ENCODE measurements at places on chromosomes 7 and 10.

DNA sequence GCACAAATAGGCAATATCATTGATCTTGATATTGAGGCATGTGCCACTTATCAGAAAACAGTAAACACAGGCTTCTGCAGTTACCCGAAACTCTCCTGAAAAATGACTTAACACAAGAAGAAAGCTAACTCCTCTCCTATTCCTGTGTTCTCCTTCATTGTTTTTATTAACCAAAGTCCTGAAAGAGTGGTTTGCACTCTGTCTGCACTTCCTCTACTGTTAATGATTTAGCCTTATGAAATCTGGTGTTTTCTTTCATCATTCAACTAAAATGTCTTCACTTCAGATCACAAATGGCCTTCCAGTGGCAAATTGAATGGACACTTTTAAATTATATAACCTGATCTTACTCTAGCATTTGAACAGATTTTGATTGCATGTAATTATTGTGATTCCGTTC is 630.6 kb upstream of the PHF14 start:
- DNase-seq, result no peak

- DNase-seq, result no peak
Observed at GRCh38 chr10:76576276-76576962, 1061.2 kb downstream of the KCNMA1 start.

DNA sequence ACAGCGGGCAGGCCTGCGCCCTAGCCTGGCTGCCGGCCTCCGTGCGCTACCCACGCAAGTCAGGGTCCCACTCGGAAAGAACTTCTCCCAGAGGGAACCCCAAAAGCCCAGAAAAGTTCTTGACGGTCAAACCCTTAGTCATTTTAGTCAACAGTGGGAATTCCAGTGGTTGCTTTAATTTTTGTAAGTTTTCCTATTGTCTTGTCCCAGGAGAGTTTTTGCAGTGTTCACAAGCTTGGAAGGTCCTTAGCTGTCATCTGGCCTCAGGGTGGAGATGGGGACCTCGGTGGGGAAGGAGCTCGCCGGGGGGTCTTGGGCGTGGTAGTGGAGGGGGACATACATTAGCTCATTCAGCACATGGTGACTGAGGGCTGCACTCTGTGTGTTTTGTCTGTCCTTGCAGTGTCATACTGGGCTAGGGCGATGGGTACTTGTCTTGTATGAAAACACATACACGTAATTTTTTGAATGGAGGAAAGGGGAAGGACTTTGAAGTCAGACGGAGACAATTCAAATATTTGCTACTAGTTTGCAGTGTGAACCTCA is 736 bp downstream of the MINDY4 start:
- DNase-seq, result no peak

GRCh38 chr10:50600286-50600685 is 23.5 kb downstream of the SGMS1 start:
- DNase-seq, result no peak

GRCh38 chr10:114281006-114281405 is 42.0 kb downstream of the VWA2 start:
- no peak for DNase-seq

DNA sequence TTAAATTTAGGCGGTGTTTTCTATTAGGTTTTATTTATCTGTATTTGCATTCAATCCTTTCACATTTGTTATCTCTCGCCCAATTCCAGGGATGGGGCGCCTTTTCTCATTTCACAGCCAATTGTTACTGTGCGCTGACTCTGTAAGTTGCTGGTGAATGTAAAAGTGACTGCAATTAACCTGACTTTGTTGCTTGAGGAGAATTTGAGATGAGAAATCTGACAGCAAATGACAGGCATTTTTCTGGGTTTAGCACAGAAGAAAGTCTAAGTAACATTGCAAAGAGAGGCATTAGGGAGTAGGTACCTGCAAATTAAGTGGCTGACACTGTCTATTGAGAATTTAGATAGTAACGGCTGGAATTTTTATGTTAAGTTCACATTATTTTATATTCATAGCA is 16.6 kb downstream of the FOXP2 start:
- no peak for DNase-seq

DNA sequence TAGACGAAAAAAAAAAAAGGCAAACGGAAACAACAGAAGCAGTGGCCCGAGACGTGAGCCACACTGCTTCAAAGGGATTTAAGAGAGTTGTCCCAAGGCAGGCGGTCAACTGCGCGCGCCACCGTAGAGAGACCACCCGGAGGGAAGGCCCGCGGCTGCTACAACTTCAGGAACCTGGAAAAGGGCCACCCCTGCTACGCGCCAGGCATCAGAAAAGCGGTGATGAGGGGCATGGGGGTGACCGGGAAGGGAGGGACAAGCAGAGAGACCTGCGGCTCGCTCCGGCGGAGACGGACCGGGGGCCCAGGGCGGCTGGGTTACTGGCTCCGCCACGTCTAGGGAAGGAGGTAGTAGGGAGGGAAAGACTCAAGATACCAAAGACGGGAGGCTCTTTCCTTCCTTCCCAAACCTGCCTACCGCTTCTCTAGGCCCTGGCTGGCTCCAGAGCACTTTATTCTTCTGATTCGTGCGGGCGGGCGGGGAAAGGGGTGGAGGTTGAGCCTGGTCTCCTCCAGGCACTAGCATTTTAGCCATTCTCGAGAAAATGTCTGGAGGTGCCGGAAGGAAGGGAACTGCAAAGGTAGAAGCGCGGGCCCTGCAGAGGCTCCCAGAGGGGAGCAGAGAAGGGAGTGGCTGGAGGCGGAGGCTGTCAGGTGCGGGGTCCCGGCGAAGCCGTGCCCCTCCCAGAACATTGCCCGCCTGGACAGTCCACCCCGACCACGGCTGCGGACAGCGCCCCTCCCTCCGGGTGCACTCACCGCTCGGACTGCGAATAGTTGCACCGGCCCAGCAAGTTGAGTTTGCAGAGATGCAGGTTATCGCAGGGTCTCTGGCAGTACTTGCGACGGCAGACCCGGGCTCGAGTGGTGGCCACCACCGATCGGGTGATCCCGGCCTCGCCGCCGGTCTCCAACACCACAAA is 993 bp downstream of the ZC3HAV1 start:
- no peak for DNase-seq

DNA sequence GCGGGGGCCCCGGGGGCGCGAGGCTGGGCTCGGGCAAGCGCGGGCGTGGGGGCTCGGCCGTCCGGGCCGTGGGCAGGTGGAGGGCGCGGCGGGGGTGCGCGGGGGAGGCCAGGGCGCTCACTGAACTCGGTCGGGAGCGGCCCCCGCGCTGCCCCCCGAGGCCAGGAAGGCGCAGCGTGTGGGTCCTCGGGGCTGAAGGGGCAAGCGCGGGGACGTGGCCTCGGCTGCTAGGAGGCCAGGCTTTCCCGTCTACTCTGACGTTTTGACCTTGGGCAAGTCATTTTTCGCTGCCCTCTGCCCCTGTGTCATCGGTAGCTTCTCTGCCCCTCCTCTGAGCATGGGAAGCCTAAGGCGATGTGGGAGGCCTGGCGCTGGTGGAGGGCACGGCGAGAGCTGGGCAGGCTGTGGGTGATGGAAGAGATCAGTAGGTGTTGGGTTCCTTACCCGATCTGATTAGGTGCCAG is 441 bp downstream of the FBH1 start:
- DNase-seq, result peak; percentile 16

Measured in CD4-positive, alpha-beta T cell (primary cell).